ENCODE measurements at places on chromosomes 5 and 9.

GRCh38 chr5:140292212-140293036, 10.5 kb downstream of the PFDN1 start:
- ATAC-seq, result no peak

DNA sequence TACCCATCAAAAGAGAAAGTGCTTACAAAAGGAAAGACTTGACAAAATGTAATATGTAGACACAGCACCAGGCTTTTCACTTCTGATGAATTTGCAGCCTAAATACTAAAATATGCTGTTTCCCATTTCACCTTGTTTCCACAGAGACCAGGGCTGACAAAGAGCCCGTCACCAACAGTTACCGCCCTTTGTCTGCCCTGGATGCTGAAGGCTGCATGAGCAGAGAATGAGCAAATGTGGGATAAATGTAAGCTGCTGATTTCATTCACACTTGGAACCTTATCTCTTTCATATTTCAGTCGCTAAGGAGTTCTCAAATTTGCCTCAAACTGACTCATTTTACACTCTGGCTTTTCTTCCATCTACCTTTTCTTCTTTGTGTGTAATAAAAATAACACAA, 213.9 kb downstream of the TMEM167A start:
- ATAC-seq, result no peak

- no peak for ATAC-seq
These were observed 19.7 kb upstream of the TRAF1 start for GRCh38 chr9:120946259-120946658.

DNA sequence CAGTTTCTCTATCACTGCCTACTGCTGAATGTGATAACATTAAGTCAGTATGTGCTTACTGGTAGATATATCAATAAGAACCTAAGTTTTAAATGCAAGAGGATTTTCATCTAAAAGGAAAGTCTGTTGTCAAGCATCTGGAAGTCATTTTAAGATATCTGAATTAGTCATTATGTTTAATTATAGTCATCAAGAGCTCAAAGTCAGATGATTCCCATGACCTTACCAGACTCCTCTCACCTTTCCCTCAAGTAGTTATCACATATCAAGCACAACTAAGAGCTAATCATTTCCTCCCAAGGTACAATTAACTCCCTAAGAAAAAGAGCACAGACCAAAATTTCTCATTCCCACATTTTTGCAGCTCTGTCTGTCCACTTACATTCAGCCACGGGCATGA, 45.5 kb downstream of the PUM3 start:
- no peak for ATAC-seq

DNA sequence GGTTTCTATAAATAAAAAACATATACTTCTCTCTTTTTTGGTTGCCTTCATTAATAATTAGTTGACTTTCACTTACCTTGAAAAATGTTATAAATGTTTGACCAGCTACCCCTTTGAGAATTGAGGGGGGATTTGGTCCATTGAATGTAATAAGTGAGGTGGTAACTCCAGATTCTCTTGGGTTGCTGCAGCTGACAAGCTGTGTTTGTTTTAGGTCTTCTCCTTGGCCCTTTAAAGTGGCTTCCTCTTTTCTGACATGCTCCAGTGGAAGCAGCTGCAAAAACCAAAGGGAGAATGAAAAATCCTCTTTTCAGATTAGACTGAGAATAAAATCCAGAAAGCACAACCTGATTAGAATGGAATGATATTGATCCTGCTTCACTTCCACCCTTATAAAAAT, 410.5 kb downstream of the TMEM38B start:
- ATAC-seq, result no peak

DNA sequence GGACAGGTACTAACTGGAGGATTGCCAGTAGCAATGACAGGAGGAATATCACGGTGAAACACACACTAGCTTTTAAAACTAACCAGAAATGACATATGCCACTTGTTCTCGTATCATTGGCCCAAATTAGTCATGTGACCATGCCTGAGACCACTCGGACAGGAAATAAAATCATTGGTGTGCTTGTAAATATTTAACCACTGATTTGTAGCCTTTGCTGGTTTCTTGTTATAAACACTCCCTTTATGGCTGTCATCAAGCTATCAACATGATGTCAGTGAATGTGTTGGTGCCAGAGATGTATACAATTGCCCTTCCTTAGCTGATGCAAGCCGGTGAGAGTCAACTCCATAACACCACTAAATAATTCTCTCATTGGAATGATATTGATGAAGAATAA, 123.7 kb upstream of the ANKH start:
- no peak for ATAC-seq

GRCh38 chr5:73278693-73279092, 105.7 kb downstream of the TMEM174 start:
- no peak for ATAC-seq

DNA sequence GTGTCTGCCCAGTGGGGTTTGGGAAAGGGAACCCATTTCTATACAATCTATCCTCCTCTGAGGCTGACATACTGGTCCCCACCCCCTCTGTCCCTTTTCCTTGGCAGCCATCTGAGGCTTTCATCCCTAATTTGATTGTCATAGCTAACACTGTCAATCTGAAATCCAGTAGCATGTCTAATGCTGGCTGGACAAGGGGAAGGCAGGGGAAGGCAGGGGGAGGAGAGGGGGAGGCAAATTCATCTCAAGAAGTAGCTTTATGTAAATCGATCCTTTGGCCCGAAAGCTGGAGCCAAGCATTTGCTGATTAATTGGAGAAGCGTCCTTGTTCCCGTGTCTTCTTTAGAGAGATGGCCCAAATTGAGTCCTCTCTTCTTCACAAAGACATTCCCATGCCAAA, 314.1 kb upstream of the PANK3 start:
- no peak for ATAC-seq

DNA sequence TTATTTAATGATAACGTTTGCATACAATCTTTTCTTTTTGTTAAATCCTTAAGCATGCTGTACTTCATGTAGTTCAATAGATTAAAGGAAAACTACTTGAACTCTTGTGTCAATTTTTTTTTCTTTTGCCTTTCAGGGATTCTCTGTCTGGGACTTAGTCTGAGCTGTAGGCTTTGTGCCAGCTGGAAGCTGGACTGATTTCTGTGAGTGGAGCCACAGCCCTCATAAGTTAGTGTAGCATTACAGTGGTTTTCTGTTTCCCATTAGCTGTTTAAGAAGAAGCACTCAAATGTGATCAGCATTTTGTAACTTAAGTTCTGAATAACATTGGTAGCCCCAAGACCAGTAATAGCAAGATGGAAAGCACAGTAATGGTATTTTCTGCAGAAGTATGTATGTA, 330.6 kb upstream of the MEF2C start:
- no peak for ATAC-seq

DNA sequence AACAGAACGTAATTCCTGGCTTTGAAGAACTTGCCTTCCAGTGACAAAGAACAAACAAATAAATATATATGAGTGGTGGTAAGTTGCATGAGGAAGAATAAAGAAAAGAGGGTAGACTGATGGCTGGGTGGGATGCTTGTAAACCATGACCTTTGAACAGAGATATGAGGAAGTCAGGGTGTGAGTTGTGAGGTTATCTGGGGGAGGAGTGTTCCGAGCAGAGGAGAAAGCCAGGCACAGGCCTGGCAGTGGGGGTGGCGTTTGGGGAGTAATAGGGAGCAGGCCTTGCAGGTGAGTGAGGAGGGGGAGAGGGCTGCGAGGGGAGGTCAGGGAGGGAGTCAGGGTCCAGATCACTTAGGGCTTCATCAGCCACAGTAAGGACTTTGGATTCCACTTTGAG, 213.4 kb downstream of the PTTG1 start:
- no peak for ATAC-seq

DNA sequence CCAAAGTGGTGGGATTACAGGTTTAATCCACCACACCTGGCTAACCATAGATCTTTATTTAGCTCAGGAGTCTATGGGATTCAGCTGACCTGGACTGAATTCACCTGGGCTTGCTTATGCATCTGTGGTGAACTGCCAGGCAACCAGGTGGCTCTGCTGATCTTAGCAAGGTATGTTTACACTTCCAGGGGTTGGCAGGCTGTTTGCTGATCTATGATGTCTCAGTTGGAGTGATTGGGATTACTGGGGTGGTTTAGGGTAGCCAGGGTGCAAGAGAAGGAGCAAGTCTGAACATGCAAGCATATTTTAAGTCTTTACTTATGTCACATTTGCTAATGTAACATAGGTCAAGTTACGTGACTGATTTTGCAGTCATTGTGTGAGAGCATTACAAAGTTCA, 63.6 kb upstream of the JAK2 start:
- ATAC-seq, result no peak

GRCh38 chr9:129762985-129763926, 10.4 kb upstream of the PTGES start:
- ATAC-seq, result no peak

GRCh38 chr9:36603006-36603405, 30.3 kb downstream of the MELK start:
- no peak for ATAC-seq

- ATAC-seq, result no peak
These were observed 168.1 kb downstream of the PDE4D start for GRCh38 chr5:59725392-59725767.

- no peak for ATAC-seq
These were observed 330.0 kb downstream of the RASEF start for GRCh38 chr9:82732928-82733327.

DNA sequence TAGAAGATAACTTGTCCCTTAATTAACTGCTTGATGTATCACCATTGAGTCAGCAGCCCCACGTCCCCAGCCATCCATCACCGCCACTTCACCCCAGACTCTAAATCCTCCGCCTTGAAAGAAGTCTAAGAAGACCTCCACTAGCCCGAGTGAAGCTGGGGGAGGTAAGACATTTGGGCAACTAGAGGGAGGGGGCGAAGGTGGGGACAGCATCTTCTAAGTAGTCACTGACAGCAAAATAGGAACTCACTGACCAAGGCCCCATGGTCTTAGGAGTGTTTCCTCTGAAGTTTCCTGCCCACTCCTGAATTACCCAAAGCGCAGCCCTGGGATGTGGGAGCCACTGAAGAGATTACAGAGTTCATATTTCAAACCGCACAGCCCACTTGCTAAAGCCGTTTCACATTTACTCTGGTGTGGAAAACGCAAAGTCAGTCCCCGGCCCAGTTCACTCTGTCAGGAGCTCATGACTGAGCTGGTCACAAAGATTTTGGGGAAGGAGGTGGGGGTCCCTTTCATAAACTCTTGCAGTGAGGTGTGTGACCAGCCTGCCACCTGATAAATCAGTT, 107.4 kb downstream of the LHFPL2 start:
- ATAC-seq, result no peak

GRCh38 chr9:93127395-93127911, 6.6 kb downstream of the NINJ1 start:
- no peak for ATAC-seq

- no peak for ATAC-seq
These were observed 222.7 kb upstream of the TRIM32 start for GRCh38 chr9:116464423-116464822.

DNA sequence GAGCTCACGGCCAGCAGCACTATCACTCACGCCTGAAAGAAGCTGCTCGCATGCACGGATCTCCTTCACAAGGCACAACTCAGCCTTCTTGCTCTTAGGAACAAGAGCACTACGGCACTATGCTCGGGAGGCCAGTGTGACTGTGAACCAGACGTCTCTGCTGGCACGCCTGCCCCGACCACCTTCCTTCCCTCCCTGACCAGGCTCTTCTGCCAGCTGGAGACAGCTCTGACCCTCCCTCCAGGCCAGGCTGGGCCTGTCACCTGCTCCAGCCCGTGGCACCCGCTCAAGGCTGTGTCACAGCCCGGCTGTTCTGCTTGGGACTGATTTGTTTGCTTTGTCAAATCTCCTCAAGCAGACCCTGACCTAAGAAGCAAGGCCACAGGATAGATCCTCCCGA, 7.0 kb downstream of the TBC1D9B start:
- no peak for ATAC-seq

DNA sequence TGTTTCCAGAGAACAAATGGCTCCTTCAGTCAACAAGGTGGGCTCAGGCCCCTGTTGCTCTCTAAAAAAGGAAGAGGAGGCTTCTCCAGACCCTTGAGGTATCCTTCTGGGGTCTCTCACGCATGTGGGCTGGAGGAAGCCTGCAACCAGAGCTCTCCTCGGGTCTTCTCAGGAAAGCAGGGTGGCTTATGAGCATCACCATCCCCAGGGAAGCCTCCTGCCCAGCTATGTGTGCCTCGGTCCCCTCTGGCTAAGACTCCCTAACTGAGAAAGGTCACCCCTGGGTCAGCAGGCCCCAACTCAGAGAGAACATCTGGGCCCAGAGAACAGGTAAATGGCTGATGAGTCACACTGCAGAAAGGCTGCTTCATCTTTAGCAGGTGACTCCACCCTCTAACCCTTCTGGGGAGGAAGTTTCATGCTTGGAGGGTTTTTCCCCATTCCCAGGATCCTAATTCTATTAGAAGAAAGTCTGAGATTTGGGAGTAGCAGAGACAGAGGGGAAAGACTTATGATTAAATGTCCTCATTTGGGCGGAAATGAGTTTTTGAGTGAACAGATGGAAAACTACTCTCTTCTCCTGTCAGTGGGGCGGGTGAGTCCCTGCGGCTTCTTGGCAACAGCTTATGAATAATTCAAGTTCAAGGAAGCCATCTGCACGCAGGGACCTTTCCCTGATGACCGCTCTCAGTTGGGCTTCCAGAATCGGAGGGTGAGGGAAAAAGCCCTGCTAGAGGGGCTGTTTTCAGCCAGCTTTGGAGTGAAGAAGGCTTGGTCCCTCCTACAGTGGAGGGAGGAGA, 41.9 kb downstream of the TGFBI start:
- ATAC-seq, result no peak

DNA sequence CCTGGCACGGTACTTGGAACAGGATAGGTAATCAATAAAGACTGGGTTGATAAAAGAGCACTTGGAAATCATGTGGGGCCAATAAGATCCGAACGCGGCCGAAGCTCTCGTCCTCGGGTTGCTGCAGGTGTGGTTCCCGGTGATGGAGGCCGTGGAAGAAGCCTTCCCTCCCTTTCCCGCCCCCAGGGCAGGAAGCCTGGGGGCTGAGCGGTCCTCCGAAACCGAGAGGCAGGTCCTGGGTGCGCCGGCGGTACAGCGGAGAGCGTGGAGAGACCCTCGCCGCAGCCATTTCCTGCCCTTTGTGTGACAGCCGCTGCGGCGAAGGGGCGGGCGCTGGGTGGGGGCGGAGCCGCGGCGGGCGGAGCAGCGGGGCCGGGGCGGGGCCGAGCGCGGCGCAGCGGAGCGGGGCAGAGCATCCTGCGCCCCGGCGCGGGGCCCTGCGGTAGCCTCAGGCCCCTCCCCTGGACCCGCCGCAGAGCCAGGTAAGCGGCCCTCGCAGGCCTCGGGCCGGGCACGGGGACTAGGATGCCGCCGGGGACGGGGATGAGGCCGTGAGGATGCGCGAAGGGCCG, at the start of gene CYFIP2:
Gene CYFIP2, plus strand, starts transcription at position 410 of the 572 bp plus-strand sequence. CDS start 19,239 bp downstream, outside the sequence.
- peak; percentile 96 for ATAC-seq

- peak; percentile 66 for ATAC-seq
These were observed 45.9 kb downstream of the PKD2L2 start for GRCh38 chr5:137935190-137935589.

DNA sequence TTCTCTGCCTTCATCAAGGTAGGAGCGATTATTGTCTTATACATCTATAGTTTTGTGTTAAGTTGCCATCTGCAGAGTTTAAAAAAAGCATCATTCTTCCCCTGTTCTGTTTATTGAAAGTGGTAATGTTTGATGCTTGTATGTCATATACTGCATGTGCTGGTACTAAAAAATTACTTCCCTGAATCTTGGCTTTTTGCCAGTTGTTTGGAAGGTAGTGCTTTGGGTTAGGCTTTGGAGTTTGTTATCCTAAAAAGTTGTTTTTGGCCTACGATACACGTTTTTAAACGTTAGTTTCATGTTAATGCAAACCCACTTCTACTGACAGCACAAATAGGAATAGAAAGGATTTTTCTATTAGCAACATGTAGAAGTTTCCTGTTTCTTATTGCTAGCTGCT, 158.3 kb downstream of the GIN1 start:
- no peak for ATAC-seq

Measured in stimulated activated memory B cell treated with anti-CD40 and anti-IgM and Interleukin-4, amounts not matched to agents 10 μg/mL and 1 μg/mL and 100 μg/mL, for 72 hours (primary cell).